ENCODE measurements at places on chromosomes 13 and 19.

- DNase-seq, result no peak
These were observed 16.8 kb downstream of the SPC24 start for GRCh38 chr19:11138601-11139300.

GRCh38 chr19:10871711-10872545, 575 bp downstream of the CARM1 start:
- DNase-seq, result no peak

DNA sequence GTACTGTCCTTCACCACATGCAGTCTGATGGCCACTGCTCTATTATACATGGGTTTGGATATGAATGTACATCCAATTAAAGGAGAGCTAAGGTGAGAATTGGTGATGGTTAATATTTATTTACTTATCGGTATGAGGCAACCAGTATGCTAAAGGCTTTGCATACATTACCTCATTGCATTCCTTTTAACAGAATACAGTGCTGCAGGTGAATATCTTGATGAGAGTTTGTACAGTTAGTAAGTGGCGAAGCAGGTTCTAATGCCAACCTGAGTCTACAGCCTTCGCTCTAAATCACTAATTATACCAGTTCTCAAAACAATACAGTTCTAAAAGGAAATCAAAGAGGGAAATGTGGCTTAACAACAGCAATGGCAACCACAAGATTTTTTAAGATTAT, 284.1 kb downstream of the ITGBL1 start:
- DNase-seq, result no peak

GRCh38 chr19:1453525-1454364, 3.8 kb downstream of the APC2 start:
- no peak for DNase-seq

DNA sequence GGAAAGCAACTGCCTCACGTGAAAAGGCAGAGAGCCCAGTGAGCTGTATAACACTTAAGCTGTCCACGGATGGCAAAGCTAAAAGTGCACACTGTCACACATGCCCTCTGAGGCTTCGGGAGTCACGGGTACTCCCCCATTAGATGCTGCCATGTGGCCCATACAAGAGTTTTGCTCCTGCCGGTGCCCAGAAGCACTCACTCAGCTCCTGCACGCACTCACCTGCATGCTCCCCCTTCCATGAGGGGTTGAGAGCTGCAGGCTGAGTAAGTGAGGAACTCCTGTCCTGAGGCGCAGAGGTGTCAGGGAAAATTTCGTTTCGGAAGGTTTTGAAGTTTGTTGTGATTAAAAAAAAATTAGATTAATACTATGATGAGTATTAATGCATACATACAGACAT, 939.2 kb upstream of the ATXN8OS start:
- DNase-seq, result no peak

- no peak for DNase-seq
These were observed 509.5 kb downstream of the GPC6 start for GRCh38 chr13:93736081-93736480.

DNA sequence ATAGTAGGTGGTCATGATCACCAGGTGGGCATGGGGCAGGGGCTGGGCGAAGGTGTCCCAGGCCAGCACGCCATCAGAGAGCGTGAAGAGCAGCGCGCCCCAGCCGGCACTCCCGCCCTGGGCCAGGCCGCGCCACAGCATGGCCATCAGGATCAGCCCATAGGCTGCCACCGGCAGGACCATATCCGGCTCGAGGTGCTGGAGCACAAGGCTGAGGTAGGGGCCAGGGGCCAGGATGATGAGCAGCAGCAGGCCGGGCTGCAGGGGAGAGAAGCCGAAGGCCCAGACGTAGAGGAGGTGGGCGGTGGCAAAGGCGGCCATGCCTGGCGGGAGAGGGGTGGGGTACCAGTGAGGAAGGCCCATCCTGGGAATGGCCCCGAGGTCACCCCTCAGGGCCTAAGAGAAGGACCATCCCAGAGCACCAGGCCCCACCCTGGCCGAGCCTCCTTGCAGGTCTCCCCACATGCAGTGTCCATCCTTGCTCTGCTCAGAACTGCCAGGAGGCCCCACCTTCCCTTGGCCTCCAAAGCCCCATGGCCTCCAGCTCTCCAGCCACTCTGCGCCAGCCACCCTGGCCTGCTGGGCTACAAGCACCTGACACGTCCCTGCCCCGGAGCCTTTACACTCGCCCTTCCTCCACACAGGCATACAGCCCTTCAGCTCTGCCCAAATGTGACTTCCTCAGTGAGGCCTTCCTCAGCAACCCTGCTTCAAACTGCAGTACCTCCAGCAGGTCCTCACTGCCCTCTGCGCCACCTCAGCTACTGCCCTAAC, 1.1 kb downstream of the TMEM86B start:
- no peak for DNase-seq

DNA sequence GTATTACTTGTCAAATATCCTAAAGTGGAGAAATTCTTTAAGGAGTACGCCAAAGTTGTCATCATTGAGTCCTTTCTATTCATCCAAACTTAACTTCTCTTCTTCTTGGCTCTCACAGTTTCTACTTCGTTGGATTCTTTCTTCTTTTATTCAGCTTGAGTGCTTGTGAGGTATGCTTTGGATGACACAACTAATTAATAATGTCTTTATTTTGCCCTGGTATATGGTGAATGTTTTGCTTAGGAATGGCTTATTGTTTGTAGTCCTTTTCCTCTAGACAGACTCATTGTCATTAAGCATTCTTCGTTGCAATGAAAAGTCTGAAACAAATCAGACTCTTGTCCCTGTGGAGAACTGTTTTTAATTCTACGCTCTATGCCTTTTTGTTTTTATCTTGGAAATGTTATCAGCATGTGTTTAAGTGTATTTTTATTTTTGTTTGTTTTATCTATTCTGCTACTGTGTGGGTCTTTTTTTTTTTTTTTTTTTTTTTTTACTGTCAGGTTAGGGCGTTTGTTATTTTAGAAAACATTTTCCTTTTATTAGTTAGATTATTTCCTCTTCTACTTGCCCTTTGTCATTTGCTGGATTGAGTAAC, 471.5 kb downstream of the GPC6 start:
- no peak for DNase-seq

GRCh38 chr13:77353995-77354394, 27.1 kb upstream of the MYCBP2 start:
- no peak for DNase-seq

DNA sequence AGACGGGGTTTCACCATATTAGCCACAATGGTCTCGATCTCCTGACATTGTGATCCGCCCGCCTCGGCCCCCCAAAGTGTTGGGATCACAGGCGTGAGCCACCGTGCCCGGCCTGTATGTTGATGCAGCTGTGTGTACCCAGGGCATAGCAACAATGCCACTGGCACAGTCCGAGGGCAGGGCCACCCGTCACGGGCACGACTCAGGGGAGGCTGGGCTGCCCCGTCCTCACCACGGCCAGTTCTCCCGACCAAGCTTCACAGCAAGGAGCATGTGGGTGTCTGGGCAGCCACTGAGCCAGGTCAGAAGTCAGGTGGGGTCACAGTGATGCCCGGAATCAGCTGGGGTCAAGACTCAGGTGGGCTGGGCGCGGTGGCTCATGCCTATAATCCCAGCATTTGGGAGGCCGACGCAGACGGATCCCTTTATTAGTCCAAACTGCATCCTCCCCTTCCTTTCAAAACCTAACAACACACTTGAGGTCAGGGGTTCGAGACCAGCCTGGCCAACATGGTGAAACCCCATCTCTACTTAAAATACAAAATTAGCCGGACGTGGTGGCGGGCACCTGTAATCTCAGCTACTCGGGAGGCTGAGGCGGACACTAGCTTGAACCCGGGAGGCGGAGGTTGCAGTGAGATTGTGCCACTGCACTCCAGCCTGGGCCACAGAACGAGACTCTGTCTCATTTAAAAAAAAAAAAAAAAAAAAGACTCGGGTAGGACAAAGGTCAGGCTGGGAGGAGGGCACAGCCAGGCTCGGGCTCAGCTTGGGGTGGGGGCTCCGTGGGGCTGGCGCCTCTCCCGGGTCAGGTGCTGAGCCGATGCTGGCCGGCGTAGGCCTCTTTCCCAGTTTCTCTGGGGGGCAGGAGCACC, 1.2 kb upstream of the CDC34 start:
- no peak for DNase-seq

DNA sequence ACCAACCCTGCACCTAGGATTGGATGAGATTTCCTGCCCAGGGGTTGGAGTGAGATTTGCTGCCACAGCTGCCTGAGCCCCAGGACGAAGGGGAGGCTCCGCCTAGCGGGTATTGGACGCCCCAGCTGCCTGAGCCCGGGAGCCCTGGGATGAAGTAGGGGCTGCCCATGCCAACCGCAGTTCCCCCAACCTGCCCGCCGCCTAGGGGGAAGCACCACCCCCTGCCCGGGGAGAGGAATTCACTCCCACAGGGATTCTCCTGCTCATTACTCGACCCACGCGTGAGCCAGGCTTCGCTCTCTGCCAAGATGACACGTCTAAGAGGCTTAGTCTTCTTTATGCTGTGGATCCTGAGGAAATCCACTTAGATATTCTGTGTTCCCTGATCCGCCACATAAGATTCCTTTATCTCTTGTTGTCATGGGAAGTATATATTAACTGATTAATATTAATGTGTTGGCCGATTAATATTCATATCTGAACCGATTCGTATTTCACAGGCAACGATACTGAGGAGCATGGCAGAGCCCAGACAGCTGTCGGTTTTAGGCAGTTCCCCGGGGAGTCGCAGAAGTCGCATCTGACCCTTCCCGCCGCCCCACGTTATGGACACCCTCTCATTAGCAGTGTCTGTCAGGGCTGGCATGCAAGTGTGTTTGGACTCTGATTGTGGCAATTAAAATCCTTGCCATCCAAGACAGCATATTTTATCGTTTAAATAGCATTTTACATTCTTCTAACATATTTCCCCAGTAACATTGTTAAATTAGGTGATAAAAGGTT, 44.5 kb upstream of the KCTD15 start:
- DNase-seq, result no peak

DNA sequence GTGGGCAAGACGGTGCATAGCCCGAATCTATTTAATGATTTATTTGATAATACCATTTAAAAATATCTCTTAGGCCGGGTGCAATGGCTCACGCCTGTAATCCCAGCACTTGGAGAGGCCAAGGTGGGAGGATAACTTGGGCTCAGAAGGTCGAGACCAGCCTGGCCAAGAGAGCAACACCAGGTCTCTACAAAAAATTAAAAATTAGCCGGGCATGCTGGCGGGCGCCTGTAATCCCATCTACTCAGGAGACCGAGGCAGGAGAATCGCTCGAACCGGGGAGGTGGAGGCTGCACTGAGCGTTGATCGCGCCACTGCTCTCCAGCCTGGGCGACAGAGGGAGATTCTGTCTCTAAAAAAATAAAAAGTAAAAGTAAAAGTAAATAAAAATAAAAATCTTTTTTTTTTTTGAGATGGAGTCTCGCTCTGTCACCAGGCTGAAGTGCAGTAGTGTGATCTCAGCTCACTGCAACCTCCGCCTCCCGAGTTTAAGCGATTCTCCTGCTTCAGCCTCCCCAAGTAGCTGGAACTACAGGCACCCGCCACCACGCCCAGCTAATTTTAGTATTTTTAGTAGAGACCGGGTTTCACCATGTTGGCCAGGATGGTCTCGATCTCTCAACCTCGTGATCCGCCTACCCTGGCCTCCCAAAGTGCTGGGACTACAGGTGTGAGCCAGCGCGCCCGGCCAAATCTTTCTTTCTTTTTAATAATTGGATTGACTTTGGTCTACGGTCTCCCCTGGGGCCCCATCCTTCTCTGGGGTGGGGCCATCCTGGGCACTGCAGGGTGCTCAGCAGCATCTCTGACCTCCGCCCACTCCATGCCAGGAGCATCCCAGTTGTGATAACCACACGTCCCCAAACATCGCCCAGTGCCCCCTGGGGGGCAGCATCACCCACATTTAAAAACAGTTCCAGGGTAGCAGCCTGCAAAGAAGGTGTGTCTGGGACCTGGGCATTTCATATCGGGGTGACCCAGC, 90.7 kb downstream of the GNG7 start:
- DNase-seq, result no peak

DNA sequence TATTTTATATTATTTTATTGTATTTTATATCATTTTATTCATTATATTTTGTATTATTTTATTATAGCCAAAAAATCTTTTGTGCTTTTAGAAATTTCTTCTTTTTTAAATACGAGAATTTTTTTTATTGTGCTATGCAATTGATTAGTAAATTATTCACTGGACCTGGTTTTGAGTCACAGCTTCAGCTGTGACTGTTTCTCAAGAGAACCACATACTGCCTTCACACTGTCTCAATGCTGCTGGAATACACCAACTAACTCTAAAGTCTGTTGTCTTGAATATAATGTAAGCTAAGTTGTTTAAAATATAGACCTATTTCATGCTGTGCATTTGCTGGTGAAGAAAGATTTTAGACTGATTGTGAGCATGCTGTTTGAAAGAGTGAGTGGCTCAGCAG, 423.6 kb downstream of the NDFIP2 start:
- no peak for DNase-seq

DNA sequence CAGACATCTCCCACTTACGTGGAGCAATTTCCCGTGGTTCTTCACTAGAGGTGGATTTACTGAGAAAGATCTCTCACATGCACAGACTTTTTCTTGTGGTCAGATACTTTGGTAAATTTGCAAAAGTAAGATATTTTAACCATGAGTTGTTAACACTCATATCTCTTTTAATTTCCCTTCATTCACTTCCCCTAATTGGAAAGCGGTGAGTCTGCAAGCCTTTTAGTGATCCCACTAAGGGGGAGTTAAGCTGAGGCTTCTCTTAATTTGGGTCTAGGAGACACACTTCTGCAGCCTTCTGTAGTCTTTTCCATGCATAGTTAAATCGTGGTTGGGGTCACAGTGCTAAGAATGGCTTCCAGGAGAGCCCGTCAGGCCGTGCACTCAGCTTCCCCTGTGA, 30.7 kb upstream of the SERPINE3 start:
- DNase-seq, result no peak

- DNase-seq, result no peak
These were observed 101.2 kb upstream of the RAP2A start for GRCh38 chr13:97332742-97333141.

- DNase-seq, result no peak
These were observed 60.2 kb upstream of the KL start for GRCh38 chr13:32955881-32956594.

GRCh38 chr13:109357751-109358471, 428.5 kb downstream of the IRS2 start:
- DNase-seq, result peak; percentile 70

GRCh38 chr13:30032263-30032662, 181.8 kb upstream of the UBL3 start:
- no peak for DNase-seq

GRCh38 chr19:42606660-42607351, 12.1 kb upstream of the CEACAM8 start:
- peak; percentile 4 for DNase-seq

- DNase-seq, result no peak
These were observed 1071.3 kb upstream of the MIR17HG start for GRCh38 chr13:90276216-90276615.

- DNase-seq, result no peak
These were observed 890 bp upstream of the ZNF611 start for GRCh38 chr19:52735734-52736133.

GRCh38 chr19:17240062-17240752, 5.5 kb downstream of the NR2F6 start:
- DNase-seq, result no peak

GRCh38 chr19:41997851-41998229, 3.8 kb upstream of the ATP1A3 start:
- DNase-seq, result no peak

Measured in non-pigmented ciliary epithelial cell (primary cell).